ENCODE measurements at places on chromosomes 6 and 20.
A peak's percentile ranks its signal among the peaks of the same experiment; 100 is the strongest.

DNA sequence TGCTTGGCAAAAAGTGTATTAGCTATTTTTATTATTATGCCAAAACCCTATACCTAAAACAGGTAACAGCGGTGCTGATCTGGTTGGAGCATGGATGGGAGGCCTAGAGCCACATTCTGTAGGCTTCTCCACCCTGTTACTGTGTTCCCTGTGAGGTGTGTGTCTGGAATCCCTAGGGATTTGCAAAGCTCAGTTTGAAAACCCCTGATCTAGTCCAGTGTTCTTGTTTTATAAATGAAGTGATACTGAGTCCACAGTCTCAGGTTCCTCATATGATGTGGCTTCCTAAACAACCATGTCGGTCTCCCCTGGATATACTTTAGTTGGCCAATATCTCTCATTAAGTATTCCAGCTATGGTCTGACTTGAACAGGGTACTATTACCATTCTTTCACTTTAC is 16.3 kb downstream of the ACSS2 start:
- DNase-seq: no peak

- DNase-seq: no peak
Measured at GRCh38 chr6:118042855-118043254, 135.8 kb downstream of the SLC35F1 start.

- DNase-seq: no peak
Measured at GRCh38 chr6:43671801-43672690, 15.5 kb downstream of the MRPS18A start.

GRCh38 chr6:137531376-137532092 is 37.3 kb upstream of the OLIG3 start:
- DNase-seq: no peak

DNA sequence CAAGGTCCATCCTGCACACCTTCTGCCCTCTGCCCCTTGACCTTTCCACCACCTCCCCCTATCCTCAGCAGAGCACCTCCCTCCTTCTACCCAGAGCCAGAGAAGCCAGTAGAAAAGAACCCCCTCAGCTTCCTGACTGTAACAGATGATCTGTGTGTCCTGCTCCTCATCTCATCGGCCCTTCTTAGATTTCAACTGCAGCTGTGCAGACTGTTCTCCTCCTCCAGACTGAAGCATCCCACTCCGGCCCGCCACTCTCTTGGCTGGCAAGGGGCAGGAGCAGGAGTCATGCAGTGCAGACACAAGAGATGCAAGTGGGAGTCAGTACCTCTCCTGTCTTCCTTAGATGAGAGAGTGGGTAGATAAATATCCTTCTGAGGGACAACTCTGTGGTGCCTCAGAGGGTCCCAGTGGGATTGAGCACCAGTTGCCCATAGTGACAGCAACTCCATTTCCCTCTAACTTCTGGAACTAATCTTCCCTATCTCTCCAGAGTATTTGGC is 163.5 kb upstream of the MLN start:
- no peak for DNase-seq

DNA sequence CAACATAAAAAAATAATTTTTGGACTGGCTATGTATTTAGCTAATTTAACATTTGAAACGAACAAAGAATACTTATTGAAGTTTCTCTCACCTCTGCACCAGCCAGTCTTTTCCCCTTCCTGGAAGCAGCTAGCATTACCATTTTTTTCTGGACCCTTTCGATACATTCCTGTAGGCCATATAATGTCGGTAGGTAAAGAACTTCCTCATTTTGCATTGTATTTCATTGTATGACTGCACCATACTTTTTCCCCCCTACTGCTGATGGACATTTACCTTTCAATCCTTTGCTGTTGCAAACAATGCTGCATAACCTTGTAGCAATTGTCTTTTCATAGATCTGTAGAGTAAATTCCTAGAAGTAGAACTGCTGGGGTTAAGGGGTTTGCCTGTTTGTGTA is 17.6 kb downstream of the CBFA2T2 start:
- no peak for DNase-seq

- DNase-seq: no peak
Measured at GRCh38 chr6:149636124-149636523, 12.4 kb downstream of the KATNA1 start.

DNA sequence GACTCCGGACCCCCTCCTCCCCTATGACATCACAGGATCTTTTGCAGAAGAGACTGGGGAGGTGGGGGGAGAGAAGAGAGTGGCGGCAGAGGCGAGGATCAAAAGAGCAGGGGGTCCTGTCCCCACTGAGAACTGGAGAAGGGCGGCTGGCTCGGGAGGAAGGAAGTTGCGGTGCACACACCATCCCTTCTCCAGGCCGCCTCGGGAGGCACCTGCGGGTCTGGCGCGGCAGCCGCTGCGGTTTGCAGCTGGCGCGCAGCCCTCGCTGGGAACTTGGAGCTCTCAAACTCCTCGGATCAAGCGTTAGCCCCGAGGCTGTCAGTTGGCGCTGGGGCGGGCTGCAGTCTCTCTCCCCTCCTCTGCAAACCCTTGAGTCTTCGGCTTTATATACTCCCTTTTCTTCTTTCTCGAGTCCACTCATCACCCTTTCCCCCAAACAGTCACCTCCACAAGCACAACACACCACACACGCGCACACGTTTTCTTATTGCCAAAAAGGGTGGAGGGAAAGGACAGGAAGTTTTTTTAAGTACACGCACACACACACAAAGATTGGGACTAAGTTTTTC is 180.7 kb downstream of the TBXT start:
- no peak for DNase-seq

GRCh38 chr20:25247000-25247517 is 826 bp upstream of the PYGB start:
- peak; percentile 11 for DNase-seq

GRCh38 chr6:170314983-170315382 is 8.4 kb downstream of the FAM120B start:
- no peak for DNase-seq

DNA sequence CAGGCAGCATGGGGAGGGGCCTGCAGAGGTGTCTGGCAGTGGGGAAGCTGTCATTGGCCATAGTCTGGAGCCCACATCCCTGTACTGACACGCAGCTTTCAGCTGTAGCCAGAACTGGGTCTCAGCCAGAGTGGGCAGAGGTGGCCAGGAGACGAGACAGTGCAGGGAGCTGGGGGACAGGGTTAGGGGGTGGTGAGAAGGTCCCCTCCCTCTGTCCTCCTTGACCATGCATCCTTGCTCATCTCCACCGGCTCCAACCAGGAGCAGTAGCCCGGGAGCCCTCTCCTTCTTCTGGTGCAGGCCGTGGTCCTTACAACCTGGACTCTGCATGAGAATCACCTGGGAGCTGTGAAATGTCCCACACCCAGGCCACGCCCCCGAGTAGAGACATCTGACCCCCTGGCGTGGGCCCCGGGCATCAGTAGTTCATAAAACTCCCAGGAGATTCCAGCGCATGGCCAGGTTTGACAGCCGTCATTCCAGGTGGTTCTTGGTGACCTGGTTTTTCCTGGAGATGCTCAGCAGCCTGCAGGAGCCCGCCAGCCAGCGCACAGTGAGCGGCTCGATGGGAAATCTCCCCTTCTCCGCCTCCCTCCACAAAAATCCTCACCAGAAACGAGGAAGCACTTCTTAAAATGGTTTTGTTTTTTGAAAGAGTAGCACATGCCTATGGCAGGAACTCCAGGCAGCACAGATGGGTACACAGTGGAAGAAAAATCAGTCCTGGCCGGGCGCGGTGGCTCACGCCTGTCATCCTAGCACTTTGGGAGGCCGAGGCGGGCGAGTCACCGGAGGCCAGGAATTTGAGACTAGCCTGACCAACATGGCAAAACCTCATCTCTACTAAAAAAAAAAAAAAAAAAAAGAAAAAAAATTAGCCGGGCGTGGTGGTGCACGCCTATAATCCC is 56.2 kb downstream of the ADNP start:
- DNase-seq: no peak

DNA sequence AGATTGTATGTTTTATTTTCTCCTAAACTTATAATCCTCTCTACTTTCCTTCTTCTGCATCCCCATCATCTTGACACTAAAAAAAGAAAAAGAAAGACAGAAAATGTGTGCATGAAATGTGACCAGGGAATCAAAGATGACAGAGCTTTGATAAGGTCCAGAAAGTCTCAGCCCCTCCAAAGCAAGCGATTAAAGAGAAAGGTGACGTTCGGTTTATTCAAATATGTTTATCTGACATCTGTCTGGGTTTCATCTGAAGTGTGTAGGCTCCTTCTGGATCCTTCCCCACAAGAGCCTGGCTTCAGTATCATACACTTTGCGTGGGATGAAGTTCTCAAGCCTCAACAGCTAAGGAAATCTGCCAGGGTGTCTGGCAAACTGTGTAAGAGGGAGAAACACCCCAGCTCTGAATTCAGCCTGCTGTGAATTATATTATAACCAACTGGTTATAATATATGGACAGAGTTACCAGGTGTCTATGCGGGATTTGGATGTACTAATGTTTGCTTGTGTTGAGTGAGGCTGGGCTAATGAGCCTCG is 263.0 kb downstream of the ZNF217 start:
- no peak for DNase-seq

- no peak for DNase-seq
Measured at GRCh38 chr6:137266309-137266586, 47.1 kb upstream of the IFNGR1 start.

GRCh38 chr6:14277405-14277930 is 159.9 kb downstream of the CD83 start:
- no peak for DNase-seq

GRCh38 chr6:10730254-10730653 is 7.4 kb downstream of the TMEM14C start:
- DNase-seq: no peak

DNA sequence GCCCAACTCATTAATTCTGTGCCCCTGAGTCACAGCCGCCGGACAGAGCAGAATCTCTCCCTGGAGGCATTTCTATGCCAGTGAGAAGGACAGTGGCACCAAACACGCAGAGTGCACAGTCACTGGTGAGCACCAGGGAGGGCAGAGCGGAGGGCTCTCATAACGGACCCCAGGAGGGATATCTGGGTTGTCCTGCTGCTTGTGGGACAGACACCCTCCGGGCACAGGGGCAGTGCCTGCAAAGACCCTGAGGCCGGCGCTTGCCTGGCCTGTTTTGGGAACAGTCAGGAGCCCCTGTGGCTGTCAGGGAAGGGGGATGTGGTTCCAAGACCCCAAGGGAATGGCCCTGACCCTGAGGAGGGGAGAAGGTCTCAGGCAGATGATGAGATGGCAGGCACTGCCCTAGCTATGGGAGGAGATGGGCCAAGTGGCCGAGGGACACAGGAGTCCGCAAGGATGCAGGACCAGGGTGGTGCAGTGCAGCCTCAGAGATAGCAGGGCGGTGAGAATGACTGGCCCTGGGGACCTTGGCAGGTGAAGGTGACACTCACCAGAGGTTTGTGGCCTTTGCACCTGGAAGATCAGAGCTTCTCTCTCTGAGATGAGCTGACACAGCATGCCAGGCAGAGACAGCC is 270.8 kb downstream of the SMOC2 start:
- DNase-seq: no peak

- DNase-seq: no peak
Measured at GRCh38 chr20:54283253-54283652, 75.4 kb downstream of the PFDN4 start.

- DNase-seq: no peak
Measured at GRCh38 chr6:147637620-147638195, 129.2 kb downstream of the SAMD5 start.

DNA sequence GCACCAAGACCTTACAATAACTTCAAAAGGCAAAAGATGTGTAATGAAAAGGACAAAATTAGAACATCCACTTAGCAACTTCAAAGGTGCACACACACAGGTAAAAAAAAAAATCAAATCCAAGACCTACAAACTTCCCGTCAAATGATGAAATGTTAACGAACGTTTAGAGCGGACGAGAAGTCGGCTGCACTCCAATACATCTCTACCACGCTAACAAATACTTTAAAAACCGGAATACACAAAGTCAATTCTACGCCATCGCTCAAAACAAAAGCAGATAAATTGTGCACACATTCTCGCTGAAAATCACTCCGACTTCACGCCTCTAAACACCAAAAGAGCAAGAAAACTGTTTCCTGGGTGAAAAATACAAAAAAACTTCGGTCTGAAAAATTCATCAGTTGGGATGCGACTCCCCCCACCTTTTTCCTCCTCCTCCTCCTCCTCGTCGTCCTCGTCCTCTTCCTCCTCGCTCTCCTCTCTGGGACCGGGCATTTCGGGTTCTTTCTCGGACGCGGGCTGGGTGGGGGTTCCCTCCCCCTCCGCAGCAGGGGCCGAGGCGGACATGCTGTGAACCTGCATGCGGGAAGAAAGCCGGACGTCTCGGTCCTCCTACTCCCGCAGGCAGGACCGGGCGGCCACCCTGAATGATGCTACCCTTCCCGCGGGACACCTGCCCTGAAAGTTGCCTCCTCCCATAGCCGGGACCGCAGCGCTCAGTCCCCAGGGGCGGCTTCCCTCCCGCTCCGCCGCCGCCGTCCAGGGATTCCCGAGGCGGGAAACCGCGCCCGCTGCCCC is 712 bp downstream of the DEK start:
- peak; percentile 27 for DNase-seq

- DNase-seq: no peak
Measured at GRCh38 chr6:76495909-76496308, 423.4 kb upstream of the IMPG1 start.

DNA sequence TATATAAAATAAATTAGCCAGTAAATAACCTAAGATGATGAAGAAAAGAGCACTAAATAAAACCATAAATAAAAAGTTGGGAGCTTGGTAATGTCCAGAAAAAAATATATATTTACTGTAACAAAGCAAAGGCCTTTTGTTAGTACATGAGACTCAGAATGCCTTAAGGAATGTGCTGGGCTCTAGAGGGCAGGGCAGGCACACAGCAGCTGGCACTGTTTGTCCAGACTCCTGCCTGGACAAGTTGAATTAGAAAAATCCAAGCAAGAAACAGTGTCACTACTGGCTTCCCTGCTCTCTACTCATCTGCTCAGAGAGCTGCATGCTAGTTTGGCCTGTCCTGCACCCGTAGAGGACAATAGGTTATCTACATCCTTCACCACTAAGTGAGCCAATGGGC is 8.8 kb downstream of the DEFB129 start:
- no peak for DNase-seq

DNA sequence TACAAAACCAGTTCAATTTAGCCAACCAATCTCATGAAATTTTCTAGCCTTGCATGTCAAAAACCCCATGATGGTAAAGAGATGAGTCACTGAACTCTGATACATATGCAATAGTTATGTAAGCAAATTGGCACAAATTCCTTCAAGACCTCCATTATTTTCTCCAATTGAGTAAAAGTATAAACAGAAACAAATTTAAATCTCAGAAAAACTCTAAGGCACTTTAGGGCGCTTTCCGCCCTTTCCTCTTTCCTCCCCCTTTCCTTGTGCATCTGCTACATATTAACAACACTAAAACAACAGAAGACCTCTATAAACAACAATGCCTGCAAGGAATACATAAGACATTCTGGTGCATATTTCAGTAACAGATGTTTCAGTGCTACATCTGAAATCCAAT is 48.5 kb downstream of the KIF13A start:
- no peak for DNase-seq

- peak; percentile 43 for DNase-seq
Measured at GRCh38 chr6:165049362-165049761, 260.0 kb downstream of the C6orf118 start.

Data from activated CD4-positive, alpha-beta T cell treated with anti-CD3 and anti-CD28 coated beads, Interleukin-2, amount 50 U/mL, for 48 hours (primary cell).